Activated CD8-positive, alpha-beta memory T cell treated with anti-CD3 and anti-CD28 coated beads, Interleukin-2, amount 10 ng/mL, durations not matched to agents 7 days and 5 days (primary cell): ENCODE measurements at places on chromosomes 7 and 10. TPM values are rescaled to one million over a fixed set of nuclear protein-coding genes. Genes with fewer than 3 reads are reported as not detected.

GLI3 gene
- 0.26 TPM for total RNA-seq

ATG9B gene
- 2.3 TPM for total RNA-seq

ASZ1 gene
- total RNA-seq: not detected

EIF5AL1 gene
- total RNA-seq: 1.8 TPM

NPC1L1 gene
- not detected for total RNA-seq

DHTKD1 gene
- total RNA-seq: 19.6 TPM

ENTPD7 gene
- total RNA-seq: 7.4 TPM

SLC18A3 gene
- not detected for total RNA-seq

LIPN gene
- not detected for total RNA-seq

FOXP2 gene
- 0.28 TPM for total RNA-seq

ZNF786 gene
- total RNA-seq: 7.4 TPM

DNA sequence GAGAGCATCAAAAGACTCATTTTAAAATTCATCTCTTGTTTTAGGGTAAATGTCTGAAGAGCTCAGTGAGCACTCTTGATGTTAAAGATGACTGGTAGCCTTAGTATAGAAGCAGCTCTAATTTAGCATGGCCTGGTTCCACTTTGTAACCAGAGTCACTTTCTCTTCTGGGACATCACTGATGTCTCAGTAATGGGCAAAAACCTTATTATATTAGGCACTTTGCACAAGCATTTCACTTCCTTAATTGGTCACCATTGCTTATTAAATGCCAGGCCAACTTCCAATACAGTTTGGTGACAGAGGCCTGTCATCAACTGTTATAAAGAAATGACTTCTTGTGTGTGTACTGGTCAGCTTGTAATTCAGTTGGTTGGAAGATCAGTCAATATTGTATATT, 53.0 kb downstream of the STEAP1B start:
- no peak for DNase-seq

GRCh38 chr10:28113202-28113601, 114.3 kb upstream of the ODAD2 start:
- no peak for DNase-seq

GRCh38 chr7:15284396-15284795, 277.4 kb downstream of the AGMO start:
- DNase-seq: no peak

- DNase-seq: no peak
These were observed 92.0 kb upstream of the CALN1 start for GRCh38 chr7:72504061-72504706.

DNA sequence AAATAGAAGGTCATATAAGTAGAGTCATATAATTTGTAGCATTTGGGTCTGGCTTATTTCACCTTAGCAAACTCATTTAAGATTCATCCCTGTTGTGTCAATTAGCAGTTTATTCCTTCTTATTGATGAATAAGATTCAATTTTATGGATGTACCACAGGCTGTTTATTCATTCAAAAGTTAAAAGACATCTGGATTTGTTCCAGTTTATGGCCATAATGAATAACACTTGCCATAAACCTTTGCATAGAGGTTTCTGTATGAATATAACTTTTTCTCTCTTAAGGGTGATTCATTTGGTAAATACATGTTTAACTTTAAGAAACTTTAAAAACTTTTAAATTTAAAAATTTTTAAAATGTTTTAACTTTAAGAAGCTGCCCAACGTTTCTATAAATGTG, 66.4 kb downstream of the CPED1 start:
- no peak for DNase-seq

DNA sequence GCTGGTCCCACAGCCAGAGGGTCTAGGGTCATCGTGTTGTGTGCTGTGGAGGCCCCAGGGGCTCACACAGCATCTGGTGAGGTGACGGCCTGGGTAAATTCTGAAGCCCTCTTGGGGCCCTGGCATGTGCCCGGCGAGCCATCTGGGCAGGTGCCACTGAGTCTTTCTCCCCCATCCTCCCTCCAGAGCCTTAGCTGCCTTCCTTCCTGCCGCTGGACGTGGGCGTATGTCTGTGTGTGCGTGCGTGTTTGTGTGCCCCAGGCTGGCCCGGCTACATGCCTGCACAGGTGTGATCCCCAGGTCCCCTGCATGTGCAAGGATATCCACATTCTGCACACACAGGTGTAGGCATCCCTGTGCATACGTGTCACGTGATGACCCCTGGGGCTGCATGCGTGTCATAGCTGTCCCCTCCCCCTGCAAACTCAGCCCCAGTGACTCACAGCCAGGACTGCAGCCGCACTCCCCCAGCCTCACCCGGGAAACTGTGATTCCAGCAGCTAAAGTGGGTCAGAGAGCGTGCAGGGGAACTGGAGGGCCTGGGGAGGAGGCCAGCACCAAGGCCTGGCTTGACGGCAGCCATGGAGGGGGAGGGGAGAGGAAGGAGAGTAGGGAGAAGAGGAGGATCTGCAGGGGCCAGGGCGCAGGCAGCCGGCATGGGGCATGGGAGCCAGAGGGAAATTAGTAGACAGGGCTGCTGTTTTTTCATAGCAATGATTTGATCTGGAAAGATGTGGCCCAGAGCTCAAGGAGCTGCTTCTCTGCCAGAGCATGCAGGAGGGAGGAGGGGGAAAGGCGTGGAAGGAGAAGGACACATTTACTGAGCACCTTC, 46.4 kb downstream of the ELFN1 start:
- no peak for DNase-seq

GRCh38 chr10:92915892-92916291, 67.6 kb downstream of the EXOC6 start:
- no peak for DNase-seq

DNA sequence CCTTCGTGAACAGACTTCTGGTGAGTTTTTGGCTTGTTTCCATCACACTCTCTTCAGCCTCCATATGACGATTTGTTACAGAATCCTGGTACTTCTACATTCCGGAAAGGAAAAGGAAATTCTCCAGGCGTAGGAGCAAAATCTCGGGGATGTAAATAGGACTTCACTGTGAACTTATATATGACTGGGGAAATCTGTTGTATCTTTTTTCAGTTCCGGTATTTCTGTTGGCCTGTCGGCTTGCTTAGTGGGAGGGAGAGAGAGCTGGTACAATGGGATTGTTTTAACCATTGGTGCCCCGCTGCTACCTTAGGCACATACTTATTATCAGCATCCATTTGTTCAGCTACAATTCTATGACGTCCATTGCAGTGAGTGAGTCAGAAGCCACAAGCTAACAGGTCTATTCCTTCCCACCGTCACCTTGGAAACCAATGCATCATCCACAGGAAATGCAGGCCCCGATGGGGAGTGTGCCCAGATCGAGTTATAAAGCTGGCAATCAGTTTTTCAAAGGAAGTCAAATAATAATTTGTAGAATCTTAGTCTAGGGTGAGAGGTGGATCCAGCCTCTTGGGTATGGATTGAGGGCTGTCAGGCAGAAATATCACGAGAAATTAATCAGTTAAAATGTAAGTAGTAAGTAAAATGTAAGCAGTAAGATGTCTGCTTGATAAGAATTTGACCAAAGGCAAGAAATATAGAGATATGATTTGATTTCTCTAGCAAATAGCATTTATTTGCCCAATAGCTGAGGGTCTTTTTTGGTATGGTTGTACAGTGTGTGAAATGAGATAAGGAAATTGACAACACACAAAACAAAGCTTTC, 92.0 kb upstream of the MKLN1 start:
- DNase-seq: peak; percentile 92

GRCh38 chr10:130395248-130395936, 259.2 kb downstream of the GLRX3 start:
- no peak for DNase-seq

DNA sequence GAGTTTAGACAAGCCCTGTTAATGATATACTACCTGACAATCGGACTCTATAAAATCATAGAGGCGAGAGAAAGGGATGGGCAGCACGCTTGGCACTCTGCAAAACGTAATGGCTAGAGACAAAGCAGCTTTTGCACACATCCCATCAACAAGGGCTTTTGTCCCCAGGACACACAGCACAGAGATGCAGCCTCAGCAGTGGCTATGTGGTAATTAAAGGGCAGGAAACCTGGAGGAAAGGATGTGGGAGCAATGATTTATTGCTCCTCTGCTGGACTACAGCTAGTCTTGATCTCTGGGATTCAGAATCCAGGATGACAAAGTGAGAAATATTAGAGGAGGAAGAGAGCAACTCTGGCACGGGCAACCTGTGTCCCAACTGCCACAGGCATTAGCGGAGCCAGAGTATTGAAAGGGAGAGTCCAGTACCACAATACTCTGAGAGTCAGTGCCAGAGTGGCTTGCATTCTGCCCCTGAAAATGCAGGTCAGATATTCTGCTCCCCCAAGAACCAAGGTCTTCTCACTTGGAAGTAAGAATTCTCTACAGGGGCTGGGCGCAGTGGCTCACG, 96.5 kb downstream of the ARMH3 start:
- no peak for DNase-seq

- no peak for DNase-seq
These were observed 9.9 kb downstream of the SOSTDC1 start for GRCh38 chr7:16455591-16455990.

DNA sequence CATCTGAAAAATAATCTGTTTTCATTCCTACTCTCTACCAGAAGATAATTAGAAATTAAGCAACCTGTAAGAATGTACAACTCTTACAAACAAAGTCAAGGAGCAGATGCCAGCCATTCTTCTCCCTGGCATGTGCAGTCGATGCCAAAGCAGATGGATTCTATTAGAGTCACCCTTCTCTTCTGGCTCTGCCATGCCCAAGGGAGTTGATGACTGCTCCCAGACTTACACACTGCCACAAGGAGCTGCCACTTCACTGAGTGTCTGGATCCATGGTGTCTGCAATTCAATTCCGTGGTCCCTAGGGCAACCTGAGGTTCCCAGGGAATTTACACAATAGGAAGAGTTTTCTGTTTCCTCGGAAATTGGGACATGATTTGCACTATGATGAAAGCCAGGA, 89.1 kb upstream of the IFRD1 start:
- DNase-seq: no peak

DNA sequence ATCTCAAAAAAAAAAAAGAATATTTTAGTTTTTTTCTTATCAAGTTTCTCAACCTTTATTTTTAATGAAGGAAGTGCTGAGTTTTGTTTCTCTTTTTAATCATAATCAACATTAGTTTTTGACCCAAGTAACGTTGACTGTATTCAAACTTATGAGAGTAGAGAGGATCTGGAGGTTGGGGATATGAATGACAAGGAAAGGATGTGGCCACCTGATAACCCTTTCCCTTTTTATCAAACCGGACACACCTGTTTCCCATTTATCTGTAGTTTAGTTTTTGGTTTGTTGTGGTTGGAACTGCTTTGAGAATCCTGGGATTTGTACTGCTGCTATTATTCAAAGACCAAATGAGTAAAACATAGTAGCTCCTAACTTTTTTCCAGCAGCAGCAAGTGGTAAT, 38.6 kb downstream of the HACD1 start:
- DNase-seq: no peak

- DNase-seq: no peak
These were observed 318.0 kb downstream of the GPAM start for GRCh38 chr10:111865550-111865949.

DNA sequence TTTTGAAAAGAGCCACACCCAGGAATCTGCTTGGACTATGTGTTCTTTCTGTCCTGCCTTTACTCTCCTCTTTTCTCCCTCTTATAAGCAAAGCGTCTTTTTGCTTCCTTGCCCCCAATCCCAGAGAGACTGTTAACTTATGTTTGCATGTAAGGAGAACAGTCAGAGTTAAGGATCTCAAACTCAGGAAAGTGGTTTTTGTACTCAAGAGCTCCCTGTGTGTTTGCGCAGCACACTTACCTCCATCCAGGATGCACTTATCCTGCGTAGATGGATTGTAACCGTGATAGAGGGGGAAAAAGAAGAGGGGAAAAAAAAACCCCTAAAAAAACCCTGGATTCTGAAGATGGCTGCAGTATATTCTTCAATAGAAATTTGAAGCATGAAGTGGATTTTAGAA, 228.9 kb downstream of the AUTS2 start:
- DNase-seq: no peak

- no peak for DNase-seq
These were observed 9.3 kb downstream of the CASP7 start for GRCh38 chr10:113689057-113689456.

DNA sequence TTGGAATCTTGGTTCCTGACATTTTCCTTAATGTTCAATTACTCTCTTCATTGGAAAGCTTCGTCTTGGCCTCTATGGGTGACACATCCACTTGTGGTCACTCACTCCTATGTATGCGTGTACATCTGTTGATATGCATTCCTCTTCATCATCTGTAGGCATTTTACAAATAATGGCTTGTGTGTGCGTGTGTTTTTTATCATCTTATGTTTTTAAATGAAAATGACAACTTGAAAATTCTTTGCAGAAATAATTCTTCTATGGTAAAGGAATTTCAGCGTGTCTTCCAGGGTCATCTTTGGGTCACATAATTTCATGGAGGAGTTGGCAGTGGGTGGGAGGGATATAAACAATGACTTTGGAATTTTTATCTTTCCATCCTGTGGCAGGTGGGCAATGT, 925.1 kb downstream of the LRMDA start:
- DNase-seq: no peak

DNA sequence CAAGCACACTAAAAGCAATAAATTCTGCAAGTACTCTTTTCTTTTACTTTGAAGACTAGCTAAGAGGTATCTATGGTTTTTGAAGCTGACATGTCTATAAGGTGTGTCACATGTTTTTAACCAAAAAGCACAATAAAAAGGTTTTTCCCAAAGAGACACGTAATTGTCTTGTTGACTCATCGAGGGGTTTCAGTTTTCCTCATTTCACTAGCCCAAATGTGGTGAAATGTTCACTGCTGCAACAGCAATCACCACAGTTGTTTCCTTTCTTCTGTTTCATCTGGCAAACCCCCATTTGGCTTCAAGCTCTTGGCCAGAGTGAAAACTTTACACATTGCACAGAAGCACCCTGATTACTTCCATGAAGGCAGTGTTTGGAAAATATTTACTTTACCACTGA, 3.8 kb upstream of the HOXA4 start:
- peak; percentile 51 for DNase-seq

DNA sequence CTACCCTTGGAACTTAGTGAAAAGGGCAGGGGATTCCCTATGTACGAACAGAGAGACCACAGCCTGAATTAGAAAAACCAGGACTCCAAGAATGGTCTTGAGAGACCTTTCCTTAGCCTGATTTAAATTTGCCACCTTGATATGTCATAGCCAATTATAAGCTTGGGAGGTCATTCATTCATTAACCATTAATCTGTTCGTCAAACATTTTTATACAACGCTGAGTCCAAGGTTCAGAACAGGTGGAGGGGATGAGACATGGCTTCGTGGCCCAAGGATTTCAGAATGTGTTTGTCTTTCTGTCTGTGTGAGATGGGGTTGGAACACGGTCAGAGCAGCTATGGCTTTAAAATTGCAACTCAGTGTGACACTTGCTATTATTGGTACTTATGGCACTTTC, 158.0 kb downstream of the PAXIP1 start:
- no peak for DNase-seq

- no peak for DNase-seq
These were observed 20.0 kb downstream of the AKR1B1 start for GRCh38 chr7:134438946-134439345.

GRCh38 chr10:13555884-13556510, 27.2 kb upstream of the BEND7 start:
- DNase-seq: no peak

DNA sequence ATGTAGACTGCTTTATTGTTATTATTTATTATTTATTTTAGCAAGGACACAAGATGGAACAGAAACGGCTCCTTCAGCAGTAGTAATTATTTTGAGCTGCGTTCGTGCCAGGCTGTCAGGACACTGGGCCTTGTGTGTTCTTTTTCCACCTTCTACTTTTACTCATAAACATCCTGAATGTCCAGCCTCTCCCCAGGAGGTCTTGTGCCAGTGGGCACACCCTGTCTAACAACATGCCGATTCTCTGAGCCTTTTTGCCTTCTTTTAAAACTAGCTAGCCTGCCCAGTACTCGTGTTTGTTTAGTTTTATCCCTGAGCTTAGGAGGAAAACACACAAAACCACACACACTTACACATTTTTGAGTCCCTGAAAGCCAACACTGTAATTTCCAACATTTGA, 1.2 kb downstream of the SCIN start:
- DNase-seq: no peak
